ELR (cell line): ENCODE measurements at places on chromosomes 12 and 14.

DNA sequence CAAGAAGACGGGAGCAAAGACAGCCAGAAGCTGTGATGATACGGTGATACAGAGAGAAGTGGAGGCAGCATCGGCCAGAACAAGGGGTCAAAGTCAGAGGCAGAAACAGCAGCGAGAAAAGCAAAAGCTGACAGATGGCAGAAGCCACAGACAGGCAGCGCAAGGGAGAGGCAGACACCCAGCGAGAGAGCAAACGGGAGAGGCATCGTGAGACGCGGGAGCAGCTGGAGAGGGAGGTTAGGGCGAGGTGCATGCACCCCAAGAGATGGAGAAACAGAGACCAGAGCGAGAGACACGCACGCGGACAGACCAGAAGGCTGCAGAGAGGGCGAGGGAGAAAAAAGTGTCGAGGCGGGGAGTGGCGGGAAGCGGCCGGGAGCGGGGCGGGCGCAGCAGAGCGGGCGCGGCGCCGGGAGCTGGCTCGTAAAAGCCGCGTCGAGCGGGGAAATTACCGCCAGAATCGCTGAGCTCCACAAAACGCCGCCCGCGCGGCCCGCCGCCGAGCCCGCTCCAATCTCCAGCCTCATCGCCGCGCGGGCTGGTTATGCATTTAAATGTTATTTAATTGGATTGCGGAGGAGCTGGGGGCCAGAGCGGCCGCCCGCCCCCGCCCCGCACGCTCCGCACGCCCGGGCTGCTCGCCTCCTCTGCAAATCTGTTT, 15.6 kb downstream of the SMUG1 start:
- peak; percentile 56 for DNase-seq

DNA sequence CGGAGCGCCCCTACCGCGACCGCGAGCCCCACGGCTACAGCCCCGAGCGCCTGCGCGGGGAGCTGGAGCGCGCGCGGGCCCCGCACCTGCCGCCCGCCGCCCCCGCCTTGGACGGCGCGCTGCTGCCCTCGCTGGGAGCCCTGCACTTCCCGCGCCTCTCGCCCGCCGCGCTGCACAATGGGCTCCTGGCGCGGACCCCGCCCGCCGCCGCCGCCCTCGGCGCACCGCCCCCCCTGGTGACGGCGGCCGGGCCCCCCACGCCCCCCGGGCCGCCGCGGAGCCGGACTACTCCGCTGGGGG, 27.0 kb downstream of the LRCOL1 start:
- DNase-seq = no peak

DNA sequence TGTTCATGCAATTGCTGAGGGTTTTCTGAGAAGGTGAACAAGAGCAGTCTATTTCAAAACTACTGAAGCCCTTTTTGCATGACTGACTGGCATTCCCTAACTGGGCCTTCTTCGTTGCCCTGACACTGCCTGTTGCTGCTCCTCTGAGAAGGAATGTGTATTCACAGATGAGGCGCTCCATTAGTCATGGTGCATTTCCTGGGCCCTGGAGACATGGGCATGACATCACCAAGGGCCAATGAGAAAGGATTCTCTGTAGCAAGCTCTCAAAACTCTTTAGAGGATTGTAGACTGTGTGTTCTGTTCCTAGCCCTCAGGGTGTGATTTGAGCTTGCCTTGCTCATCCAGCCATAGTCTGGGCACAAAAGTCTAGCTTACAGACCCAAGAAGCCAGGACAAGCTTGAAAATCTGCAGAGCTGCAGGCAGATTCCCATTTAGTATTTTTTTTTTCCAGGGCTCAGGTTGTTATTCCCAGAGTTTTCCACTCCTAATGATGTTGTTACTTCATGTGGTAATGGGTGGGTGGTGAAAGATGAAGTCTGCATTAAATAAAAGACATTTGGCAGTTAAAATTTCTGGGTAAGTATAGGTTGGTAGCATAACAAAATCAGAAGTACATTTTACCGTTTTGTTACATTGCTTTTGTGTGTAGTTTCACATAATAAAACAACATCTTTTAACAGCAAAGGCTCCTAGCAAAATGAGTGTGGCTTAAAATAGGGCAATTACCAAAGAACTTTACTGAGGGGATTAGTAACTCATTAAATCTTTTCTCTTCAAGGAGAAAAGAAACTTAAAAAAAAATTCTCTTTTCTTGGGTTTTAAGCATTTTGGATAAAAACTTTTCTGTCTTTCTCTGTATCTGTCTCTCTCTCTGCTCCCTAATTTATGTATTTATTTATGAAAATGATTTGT, 318.4 kb downstream of the RAD51B start:
- peak; percentile 99 for DNase-seq

GRCh38 chr14:53493320-53493719, 340.2 kb upstream of the DDHD1 start:
- no peak for DNase-seq

DNA sequence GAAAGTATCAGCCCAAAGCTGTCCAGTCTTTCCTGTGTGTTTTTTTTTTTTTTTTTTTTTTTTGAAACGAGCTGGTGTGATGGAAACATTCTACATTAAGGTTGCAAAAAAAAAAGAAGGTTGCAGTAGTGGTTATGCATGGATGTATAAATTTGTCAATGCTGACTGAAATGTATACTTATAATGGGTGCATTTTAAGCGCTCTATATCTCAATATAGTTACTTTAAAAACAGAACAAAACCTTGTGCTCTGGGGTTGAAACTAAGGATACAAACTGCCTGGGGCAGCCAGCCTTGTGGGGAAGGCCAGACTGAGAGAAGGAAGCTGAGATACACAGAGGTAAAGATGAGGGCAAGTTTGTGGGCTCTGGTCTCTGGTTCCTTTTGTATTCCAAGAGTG, 87.3 kb upstream of the RMST start:
- DNase-seq = no peak

DNA sequence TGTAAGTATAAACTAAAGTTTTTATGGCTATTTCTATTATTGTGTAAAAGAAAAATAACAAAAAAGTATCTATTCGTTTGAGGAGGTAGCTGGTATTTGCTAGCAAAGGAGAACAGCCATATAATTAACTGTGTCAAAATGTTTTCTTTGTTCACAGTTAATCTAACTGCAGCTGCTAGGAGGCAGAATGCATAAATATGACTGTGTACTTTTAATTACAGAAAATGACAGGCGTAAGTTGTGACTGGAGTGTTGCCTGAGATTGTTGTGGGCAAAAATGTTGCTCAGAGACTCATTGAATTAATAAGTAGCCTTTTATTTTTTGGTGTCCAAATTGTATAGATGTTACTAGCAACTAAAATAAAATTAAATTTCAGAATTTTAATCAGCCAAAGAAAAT, 33.5 kb downstream of the PTPRO start:
- DNase-seq = no peak

DNA sequence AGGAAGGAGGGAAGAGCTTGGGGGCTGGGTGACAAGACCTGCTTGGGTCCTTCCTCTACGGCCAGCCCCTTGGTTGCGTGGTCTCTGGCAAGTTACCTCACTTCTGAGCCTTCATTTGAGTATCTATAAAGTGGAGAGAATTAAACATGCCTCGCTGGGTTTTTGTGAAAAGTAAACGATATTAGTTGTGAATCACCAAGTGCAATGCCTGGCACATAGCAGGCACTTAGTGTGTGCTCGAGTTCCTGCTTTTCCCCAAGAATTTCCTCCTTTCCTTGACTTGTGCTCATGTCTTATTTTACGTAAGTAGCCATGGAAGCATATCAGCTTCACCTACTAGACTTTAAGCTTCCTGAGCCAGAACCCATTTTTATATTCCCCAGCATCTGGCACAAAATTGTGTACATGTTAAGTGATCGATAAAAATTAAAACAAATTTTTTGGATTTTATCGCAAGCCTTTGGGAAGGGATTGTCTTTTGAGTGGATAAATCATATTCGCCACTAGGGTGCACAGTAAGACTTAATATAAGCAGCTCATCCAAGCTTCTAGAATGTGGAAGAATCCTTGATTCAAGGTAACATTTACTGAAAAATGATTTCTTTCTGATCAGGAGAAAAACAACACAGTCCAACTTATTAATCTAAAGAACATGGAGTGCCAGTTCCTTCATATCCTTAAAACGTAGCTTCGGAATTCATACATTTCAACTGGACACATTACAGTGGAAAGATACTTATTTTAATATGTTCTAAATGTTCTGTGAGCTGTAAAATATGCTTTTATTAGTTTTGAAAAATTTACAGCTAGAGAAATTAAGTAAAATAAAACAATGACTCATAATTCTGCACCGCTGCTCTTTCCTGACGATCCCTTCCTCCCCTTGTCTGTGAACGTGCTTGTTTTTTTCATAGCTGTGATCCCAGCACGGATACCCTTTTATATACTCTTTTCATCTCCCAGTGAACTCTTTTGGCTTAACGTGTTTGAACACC, 62.0 kb downstream of the SLC25A47 start:
- peak; percentile 84 for DNase-seq

DNA sequence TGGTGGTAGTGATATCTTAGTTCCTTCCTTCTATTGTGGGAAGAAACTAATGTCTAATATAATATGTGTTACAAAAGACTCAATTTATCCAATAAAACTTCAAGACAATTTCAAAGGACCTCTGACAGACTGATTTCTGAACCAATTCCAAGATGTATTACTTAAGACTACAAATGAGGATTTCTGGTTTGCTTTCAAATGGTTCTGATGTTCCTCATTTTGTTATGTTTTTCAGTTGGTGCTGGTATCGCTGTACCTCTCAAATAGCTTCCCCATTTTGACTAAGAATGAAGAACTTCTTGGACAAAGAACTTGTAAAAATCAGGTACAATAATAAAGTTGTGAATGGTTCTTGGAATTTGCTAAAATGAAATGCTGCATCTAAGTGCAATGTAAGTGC, 19.4 kb upstream of the MBIP start:
- no peak for DNase-seq

DNA sequence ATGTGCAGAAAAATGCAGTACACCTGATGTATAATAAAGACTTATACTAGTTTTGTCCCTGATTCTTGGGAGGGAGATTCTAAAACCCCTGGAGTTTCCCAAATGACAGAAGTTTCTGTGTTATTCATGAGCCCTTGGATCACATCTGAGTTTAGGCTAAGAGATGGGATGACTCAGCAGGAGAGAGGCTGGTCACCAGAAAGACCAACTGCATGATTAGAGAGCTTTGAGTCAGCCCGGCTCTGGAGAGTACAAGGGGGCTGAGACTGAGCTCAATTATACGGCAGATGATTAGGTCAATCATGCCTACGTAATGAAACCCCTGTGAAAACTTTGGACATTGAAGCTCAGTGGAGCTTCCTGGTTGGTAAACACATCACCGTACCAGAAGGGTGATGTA, 174.2 kb downstream of the SSPN start:
- DNase-seq = peak; percentile 91

DNA sequence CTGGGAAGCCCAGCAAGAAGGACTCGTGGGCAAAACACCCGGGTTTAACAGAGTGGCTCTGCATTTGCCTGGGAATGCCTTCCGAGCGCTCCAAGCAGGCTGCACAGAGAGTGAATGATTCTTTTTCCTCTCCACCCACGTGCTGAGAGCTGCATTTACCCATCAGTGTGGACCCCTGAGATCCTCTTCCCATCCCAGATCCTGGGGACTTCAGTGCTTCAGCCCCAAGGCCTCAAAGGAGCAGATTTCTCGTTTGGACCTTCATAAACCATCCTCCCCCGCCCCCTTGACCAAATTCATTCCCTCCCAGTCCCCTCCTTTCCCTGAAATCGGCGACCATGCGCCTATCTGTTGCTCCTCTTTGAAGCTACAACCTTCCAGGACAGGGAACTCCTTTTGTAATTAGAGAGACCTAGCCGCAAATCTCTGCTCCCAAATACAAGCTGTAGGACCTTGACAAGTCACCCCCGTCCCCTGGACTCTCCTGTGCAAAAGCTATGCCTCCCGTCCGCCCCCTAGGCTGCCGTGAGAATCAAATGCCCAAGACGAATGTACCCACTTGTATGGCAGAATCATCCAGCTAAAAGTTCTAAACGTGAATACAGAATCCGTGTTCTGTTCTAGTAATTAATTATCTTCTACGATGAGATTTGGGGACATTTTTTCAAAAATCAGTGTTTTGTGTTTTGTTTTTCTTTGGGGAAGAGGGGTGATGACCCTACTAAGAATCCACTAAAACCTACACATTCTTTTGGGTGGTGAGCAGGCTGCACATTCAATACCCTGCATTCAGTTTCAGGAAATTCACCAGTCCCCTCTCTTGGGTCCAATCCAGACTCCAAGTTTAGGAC, 8.8 kb downstream of the TBX5 start:
- peak; percentile 29 for DNase-seq

GRCh38 chr12:97764700-97765099, 302.1 kb downstream of the RMST start:
- DNase-seq = no peak

GRCh38 chr12:8031872-8032241, 659 bp upstream of the FOXJ2 start:
- no peak for DNase-seq

GRCh38 chr12:128606970-128607369, 216.8 kb downstream of the SLC15A4 start:
- no peak for DNase-seq

DNA sequence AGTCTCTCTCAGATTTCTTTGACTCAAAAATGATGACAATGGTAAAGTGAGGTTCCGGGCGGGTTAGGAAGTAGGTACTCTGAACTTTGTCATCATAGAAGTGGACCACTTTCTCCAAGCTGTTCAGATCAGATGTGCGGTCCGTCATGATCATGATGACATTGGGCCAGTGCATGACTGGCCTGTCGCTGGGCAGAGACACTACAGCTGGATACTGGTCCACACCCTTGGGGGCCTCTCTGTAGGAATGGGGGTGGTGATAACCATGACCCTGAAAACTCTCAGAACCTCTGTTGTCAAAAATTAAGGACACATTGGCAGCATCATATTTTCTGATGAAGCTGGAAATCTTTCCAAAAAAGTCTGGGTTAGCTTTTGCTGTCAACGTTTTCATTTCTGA, 28.2 kb downstream of the KICS2 start:
- DNase-seq = no peak

GRCh38 chr12:53053218-53054111, 3.6 kb downstream of the TNS2 start:
- DNase-seq = peak; percentile 36

GRCh38 chr14:62181591-62181990, 419.4 kb downstream of the SNAPC1 start:
- DNase-seq = peak; percentile 4

DNA sequence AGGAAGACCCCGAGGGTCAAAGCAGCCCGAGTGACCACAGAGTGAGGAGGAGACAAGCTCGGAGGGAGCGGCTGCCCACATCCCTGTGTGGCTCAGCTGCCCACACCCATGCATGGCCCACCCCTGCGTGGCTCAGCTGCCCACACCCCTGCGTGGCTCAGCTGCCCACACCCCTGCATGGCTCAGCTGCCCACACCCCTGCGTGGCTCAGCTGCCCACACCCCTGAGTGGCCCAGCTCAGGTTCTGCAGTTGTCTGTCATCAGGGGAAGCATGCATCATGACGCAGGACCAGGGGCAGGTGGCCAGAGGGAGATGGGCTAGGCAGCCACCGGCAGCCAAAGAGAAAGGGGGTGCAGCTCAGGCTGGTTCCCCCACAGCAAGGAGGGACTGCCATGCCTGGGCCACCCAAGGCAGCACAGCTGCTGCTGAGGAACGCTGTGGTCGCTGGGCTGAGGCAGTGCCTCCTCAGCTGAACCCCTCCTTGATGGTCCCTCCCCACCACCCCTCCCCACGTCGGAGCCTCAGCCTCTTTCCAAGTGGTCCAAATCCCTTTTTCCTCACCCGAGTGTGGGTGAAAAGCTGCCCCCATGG, 33.3 kb upstream of the NUDT14 start:
- DNase-seq = no peak
